Urothelium cell line (cell line): ENCODE measurements at places on chromosomes 16 and 17.

DNA sequence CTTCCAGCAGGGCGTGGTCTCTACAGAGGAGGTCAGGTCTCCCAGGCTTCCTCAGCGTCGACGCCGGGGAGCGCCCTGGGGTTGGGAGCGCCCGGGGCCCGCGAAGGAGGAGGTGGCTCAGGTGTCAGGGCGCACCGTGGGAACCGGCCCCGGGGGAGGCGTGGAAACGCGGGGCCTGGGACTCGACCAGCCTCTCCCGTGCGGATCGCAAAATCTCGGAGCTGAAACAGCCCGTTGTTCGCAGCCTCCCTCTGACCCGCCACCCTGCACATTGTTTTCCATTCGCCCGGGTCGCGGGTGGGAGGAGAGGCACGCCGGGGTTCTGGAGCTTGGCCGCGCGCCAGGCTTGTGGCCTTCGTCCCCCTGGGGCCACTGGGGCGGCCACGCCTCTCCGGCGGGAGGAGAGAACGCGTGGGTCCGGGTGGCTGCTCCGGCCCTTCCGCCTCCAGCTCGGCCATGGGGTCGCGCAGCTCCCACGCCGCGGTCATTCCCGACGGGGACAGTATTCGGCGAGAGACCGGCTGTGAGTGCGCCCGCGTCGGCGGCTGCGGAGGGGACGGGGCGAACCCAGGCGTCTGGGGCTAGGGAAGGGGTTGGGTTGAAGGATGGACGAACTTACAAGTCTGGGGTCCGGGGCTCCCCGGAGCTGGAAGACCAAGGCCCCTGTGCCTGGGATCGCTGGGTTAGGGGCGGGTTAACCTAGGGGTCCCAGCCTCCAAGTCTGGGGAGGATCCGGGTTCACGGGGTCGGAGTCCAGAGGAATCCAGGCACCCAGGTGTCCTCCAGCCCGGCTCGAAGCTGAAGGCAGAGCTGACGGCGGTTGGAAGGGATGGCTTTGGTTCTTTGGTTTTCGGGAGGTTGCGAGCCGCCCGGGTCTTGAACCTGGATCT is at the start of gene CHP2:
TSS of gene CHP2 (plus strand) at position 433 of the 890 bp plus-strand sequence. CDS start at position 457, 24 bp downstream.
- peak; percentile 46 for DNase-seq

DNA sequence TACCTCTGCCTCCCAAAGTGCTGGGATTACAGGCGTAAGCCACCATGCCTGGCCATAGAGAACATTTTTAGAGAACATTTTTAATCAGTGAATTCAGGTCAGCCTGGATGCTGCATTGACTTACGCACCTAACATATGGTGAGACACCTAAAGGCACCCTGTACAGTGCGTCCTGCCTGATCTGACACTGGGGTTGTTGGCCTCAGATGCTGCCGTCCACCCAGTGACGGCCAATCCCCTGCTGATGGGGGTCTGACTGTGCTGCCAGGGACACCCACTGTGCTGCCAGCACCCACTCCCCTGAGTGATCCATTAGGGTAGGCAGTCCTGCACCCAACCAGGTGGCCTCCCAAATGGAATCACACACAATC is 38.5 kb downstream of the WNT3 start:
- no peak for DNase-seq

- peak; percentile 37 for DNase-seq
These were observed 550 bp downstream of the EIF4A3 start for GRCh38 chr17:80146121-80147034.

- no peak for DNase-seq
These were observed 45.8 kb upstream of the TAOK1 start for GRCh38 chr17:29344201-29344856.

DNA sequence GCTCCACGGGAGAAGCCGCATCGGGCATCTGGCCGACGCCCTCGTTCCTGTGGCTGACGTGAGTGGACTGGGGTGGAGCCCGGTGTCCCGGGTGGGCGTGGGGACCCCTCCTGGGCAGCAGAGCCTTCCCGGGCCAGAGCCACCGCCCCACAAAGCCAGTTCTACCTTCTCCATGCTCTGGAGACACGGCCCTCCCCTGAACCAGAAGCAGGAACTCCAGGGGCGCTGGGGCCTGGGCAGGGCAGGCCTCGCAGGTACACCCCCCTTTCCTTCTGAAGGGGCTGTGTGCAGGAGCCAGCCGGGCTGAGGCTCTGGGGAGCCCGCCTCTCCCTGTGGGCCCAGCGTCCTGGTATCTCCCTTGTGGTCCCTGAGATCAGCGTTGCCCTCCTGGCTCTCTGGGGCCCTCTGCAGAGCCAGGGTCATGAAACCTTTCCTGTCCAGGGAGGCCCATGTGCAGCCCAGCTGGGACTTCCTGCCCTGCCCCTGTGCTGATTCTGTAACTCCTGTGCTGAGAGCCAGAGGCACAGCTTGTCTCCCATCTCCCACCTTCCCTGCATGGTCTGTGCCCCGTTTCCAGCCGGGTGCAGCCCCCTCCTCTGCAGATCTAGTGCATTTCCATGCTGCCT is 6.5 kb downstream of the PIGQ start:
- DNase-seq: no peak

GRCh38 chr16:83648347-83648746 is 159.4 kb upstream of the HSBP1 start:
- no peak for DNase-seq

GRCh38 chr16:27458258-27458657 is 56.3 kb downstream of the IL21R start:
- no peak for DNase-seq

DNA sequence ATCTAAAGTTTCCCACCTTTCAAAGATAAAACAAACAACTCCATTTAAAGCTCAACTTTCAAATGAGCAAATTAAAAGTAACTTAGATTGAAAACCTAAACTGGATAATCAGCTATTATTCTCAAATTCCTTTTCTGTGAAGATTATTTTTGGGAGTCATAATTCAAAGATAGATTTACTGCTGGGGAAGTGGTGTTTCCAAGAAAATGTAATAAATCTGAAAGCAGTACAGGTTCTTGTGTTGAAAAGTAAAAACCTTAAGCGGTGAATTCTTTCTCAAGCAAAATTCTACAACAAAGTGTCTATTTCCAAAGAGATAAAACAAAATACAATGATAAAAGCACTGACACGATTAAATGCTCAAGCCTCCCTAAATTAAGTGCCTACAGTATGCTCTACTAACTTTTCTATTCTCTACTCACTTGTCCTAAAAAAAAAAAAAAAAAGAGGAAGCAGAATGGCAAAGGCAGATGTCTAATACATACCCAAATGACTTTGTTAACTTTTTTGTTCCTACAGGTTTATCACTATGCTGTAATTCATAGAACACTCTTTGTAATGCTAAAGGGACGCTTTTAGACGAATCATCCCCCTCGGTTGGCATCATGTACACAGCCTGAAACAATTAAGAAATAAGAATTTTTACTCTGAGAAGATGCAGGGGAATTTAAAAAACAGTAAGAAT is 34.5 kb downstream of the LITAFD start:
- DNase-seq: no peak

DNA sequence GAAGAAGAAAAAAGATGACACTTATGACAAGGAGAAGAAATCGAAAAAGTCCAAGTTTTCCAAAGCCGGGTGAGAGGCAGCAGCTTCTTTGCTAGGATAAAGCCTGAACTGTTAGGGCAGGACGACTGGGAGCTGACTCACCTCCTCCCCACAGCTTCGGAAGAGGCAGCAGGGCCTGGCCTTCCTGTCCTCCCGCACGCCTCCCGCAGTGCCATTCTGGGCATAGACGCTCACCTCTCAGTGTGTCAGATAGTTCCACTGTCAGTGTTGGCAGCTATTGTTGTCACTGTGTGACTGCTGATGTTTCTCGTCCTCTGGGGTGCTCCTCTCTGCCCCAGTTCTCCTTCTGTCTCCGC is 12.6 kb downstream of the UBN1 start:
- no peak for DNase-seq

DNA sequence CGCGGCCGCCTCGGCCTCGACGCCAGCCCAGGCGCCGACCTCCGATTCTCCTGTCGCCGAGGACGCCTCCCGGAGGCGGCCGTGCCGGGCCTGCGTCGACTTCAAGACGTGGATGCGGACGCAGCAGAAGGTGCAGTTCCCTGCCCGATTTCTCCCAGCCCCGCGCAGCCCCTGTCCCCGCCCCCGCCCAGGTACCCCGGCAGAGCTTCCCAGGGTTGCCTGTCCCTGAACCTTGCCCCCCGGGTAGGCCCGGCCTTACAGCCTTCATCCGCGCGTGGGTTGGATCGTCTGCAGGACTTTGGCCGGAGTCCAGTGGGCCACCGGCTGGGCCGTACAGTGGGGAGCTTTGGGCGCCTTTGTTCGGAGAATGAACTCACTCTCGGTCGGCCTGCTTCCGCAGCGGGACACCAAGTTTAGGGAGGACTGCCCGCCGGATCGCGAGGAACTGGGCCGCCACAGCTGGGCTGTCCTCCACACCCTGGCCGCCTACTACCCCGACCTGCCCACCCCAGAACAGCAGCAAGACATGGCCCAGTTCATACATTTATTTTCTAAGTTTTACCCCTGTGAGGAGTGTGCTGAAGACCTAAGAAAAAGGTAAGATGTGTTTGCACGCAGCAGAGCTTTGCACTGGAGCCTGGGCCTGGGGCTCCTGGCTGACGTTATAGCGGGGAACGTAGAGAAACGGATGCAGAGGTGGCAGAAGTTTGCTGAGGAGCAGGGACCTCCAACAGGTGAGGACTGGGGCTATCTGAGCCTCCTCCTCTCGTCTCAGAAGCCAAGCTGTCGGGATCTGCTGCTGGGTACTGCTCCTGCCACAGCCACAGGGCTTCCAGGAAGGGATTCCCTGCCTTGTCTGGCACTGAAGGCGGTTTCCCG is 593 bp downstream of the GFER start:
- no peak for DNase-seq

DNA sequence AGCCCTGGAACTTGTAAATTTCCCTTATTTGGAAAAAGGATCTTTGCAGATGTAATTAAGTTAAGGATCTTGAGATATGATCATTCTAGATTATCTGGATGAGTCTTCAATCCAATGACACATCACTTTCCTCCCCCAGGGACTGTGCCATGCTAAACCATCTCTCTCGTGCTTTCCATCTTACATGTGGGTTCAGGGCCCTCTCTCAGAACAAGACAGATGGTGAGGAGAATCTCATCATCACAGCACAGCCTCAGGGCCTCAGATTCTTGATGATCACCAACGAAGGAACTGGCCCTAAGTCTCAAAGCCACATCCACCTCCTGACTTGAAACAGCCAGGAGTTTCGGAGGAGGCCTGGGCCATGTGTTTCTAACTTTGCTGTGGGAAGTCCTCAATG is 78.7 kb downstream of the LITAF start:
- no peak for DNase-seq

DNA sequence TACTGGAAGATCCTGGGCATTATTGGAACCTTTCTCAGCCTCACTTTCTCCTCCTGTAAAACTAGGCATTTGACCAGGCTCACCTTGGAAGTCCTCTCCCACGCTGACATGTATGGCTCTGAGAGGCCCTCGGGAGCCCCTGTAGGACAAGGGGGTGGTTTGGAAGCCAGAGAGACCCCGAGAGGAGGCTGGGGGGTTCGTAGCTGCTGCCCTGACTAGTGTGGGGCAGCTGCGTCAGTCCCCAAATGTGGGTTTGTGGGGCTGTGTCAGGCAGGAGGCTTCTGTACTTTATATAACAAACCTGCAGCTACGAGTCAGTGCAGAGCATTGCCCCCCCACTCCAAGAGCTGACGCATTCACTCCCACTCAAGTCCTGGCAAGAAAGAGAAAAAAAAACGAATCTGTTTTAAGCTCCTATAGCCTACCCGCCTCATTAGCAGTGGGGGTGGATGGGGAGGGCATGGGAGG is 1.8 kb downstream of the CX3CL1 start:
- DNase-seq: peak; percentile 39

- no peak for DNase-seq
These were observed 69.1 kb upstream of the AXIN2 start for GRCh38 chr17:65630502-65630901.

DNA sequence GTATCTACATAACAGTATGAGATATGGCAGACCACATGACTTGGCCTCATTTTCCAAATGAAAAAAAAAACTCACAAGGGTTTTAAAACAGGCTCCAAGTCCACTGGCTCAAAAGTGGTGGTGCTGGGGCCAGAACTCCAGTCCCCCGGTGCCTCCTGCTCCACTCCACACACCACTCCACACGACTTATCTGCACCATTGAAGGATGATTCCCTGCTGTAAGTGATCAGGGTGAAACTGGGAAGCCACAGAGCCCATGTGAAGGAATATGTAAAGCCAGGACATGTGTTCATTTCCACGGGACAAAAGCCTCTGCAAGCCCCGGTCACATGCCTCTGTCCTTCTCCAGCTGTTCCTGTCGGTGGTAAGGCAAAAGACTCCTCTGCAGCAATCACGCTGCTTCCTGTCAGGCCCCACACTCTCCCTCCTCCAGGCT is 97.2 kb downstream of the ZNF18 start:
- no peak for DNase-seq

DNA sequence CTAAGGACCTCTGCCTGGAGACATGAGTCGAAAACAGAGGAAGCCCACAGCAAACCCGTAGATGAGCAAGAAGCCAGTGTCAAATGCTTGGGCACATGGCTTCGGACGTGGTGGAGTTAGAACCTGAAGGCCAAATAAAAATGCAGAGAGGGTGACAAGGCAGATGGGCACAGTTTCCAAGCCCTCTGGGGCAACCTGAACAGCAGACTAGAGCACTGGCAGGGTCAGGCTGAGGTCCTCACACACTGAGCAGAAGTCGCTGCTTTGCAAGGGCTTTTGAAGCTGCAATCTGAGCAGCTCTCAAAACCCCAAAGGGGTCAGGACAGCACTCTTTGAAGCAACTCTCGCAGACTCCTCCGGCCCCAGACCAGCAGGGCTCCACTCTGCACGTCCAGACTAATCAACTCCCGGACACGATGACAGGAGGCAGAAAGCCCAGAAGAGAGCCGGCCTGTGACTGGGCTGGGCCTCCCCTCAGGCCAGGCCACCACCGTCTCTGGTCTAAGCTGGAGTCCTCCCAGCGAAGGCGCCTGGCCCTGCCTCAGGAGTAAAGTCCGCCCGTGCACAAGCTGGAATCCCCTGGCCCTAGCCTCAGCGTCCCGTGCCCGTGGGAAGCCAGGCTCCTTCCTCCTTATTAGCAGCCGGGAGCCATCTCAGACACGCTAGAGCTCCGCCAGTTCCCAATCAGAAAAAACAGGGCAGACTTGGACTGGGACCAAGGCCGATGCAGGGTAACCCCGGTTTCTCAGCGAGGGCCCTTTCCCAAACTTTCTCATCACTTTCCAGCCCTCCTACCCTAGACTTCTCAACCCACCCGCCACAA is 924 bp downstream of the SMARCD2 start:
- DNase-seq: peak; percentile 26
